Activated CD8-positive, alpha-beta memory T cell treated with anti-CD3 and anti-CD28 coated beads for 1 hour (primary cell): ENCODE measurements at places on chromosomes 6 and 20.

DNA sequence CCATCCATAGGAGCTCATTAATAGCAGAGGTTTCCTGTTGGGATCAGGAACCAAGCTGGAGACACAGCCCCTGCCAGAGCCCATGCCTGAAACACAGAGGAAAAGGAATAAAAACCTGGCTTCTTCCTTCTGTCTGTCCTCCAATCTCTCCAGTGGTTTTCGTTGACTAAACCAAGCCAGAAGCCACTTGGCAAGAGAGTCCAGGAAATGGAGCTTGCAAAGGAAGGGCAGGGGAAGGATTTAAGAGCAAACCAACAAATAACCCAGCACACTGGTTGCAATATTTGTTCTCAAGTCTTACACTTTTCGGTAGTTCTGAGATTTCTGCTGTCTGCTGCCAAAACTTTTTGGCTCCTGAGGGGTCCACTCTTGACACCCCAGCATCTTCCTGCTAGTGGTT lies 137.0 kb upstream of the BMP2 start:
- no peak for DNase-seq

DNA sequence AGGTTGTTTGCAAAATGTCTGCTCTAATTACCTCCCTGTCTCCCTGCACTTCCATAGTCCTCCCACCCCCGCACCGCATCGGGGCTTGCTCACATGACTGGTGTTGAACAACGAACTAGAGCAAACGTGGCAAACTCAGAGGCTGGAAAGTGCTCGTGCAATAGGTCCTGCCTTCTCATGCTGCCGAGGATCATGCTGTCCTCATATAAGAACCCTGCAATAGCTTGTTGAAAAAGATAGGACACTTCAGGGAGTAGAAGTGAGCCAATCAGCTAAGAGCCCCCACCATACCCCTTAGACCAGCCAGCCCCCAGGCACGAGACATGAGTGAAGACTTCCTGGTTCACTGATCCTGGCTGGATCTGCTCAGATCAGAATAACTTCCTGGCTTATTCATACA lies 219.2 kb downstream of the C6orf118 start:
- DNase-seq, result no peak

GRCh38 chr6:19866173-19866984 lies 29.2 kb downstream of the ID4 start:
- no peak for DNase-seq

- DNase-seq, result no peak
Observed at GRCh38 chr20:58141496-58141895, 87.0 kb downstream of the ANKRD60 start.

DNA sequence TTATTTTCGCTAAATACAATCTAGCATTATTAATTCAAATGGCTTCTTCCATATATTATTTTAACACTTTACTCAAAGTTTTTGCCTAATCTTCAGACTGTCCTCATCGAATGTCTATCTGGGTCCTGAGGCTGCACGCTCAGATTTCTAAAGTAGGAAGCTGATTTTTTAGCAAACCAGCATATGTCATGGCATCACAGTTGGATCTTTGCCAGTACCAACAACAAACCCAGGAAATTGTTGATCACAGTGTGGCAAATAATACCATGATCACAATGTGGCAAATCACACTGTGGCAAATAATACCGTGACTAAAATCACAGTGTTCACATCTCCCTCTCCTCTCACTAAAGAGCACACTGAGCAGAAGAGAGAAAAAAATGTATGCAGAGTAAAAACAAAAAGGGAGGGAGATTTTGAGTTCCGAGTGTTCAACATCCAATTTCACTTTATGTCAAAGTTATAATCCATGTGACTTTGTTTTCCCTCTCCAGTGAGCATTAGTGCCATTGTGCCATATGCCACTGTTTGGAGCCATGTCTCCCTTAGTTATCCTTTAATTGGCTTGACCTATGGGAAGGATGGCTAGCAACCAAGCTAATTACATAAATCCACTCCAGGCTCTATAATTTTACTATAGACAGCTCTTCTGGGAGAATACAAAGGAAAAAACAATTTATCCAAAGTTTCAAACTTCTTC lies 1059.6 kb downstream of the HACE1 start:
- no peak for DNase-seq

DNA sequence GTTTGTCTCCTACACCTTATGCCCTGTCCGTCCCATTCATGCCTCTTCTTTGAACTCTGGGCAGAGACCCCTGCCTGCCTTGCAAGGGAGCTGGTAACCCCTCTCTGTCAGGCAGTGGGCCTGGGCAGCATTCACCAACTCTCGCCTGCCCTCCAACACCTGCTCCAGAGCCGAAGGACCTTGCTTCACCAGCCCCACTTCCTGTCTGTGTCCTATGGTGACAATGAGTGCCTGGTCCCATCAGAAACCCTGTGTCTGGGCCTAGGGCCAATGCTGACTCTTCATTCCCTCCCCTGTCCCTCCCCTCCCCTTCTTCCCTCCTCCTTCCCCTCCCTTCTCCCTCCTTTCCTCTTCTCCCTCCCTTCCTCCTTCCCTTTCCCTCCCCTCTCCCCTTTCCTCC lies 22.8 kb upstream of the PCMTD2 start:
- DNase-seq, result no peak
